ENCODE measurements at places on chromosomes 6 and 20.

DNA sequence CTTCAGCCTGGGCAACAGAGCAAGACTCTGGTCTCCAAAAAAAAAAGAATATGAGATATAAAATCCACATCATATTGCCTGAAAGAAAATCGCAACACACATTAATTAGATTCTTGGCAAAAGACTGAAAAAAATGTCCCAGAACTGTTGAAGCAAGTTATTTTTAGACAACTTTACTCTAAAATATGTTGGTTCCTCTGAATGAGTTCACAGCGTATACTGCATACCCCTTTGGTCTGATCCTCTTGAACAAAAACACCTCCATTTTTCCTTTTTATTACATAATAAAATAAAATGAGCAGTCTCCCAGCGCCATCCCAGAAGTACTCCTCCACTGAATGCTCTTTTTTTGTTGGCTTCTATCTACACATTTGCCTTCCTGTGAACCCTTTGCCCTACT, 126.0 kb upstream of the TMEM170B start:
- DNase-seq = no peak

DNA sequence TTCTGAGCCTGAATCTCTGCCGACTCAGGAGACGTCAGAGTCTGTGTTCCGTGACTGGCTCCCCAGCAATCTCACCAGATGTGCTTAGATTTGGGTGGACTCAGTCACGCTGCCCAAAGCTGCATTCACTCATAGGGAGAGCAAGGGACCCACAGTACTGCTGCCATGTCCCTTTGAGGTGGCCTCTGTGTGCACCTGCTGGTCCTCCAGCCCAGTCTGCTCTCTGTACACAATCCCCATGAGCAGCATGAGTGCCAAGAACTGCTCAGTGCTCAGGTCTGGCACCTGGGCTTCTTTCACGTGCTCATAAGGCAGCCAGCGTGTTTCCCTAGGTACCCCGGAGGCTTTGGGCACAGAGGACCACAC, 44.2 kb upstream of the TIAM2 start:
- DNase-seq = no peak

GRCh38 chr6:82779041-82779440, 286.6 kb downstream of the UBE3D start:
- DNase-seq = no peak

- no peak for DNase-seq
Observed at GRCh38 chr6:146146836-146147235, 118.0 kb downstream of the GRM1 start.

DNA sequence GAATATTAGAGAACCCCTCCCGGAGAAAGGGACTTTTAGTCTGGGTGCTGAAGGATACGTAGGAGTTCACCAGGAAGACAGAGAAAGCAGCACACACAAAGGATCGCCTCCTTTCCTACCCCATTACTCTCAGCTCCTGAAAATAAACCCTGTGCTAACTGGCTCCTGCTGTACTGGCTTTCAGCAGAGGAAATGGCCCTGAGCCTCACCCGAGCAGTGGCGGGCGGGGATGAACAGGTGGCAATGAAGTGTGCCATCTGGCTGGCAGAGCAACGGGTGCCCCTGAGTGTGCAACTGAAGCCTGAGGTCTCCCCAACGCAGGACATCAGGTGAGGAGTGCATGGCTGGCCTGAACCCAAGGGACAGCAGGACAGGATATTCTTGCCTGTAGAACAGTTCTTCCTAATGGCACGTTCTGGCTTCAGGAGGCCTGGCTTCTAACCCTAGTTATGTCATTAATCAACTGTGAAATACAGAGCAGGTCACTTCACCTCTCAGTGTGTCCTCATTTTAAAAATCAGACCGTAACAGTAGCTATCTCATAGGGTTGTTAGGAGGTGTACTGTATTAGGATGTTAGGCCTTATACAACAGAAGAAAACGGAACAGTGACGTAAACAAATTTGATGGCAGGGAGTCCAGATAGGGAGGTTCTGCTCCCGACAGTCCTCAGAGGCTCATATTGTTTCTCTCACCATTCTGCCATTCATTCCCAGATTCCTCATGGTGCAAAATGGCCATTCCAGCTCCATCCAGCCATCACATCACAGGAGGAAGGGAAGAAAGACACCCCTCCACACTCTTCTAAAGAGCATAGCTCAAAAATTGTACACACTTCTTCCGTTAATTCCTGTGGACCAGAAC, 1.8 kb downstream of the RBCK1 start:
- no peak for DNase-seq

DNA sequence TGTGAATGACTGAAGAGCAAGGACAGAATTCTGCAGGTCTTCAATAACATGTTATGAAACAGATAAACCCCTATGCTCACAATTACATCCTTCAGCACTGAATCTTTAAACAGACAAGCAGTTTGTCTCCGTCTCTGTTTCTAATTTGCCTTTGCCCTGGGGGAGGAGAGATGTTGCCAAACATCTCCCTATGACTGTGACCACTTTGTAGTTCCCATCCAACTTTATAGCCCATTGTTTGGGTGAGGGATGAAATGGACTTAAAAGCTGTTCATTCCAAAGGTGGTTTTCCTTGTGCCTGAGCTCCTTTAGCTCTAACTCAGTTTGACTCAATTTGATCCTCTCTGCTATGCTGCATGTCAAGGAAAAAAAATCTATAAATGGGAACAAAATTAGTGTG, 19.5 kb upstream of the ADTRP start:
- no peak for DNase-seq

- DNase-seq = no peak
Observed at GRCh38 chr6:32614366-32615081, 22.7 kb upstream of the HLA-DQA1 start.

- no peak for DNase-seq
Observed at GRCh38 chr20:25222461-25223178, 25.3 kb upstream of the PYGB start.

DNA sequence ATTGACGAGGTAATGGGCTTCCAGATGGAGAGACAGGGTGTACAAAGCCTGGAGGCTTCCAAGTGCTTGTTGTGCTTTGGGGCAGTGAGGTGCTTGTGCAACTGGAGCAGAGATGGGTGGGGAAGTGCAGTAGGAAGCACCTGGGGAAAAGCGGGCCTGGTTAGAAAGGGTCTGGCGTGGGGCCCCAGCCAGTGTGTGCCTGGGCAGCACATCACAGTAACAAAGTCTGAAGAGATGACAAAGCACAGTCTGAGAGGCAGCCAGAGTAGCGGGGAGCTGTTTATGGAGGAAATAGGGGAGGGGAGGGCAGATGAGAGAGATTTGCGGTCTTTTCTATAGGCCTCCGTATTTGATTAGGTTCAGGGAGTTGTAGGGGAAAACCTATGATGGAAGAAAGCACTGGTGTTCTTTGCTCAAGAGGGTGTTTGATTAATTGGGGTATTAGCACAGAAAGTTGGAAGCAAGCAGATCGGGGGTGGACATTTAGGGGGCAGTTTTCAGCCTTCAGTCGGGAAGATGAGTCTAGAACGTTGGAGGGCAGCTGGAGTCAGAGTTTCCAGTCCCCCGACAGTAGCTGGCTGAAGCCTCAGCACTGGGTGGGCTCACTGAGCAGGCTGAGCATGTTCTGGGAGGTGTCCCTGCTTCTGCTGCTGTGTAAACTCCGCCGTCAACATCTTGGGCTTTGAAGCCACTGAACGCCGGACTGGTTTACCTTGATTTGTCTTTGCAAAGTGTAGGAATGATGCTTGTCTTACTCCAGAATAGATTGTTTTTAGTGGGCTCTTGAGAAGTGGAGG, 15.5 kb upstream of the MROH8 start:
- DNase-seq = no peak

- DNase-seq = no peak
Observed at GRCh38 chr20:20078041-20078440, 25.7 kb downstream of the CFAP61 start.

DNA sequence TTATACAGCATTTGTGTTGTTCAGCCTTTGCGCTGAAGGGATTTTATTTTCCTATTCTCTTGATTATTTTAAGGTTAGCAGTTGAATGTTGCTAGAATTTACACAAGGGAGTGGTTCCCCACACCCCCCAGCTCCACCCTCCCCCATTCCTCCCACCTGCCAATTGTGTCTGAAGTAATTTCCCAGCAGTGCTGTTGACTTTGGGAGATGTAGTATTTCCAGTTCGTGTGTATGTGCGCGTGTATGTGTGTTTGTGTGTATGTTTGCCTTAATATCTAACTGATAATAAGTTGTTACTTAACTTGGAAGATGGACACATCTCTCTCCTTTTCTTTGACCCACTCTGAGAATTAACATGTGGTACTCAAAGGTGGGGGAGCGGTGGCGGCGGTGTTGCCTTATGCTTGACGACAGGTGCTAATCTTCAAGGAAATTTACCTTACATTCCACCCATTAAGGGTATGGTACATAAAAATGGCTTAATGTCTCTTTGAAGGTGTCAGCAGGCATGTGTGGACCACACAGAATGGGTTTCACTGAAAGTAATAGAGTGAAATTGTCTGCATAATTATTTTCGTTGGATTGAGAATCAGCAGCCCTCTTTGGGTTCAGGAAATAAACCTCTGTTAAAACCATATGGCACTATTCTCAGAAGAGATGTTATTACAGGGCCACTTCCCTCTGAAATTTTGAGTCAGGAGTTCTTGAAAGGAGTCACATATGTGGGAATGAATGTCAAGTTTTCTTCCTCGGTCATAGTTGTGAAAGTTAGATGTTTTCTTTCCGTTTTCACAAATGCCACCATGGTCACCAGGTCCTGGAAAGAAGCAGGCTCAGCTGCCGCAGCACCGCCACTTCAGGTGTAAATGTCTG, 95.6 kb upstream of the SUPT3H start:
- no peak for DNase-seq

GRCh38 chr6:16762550-16763477, 1.6 kb upstream of the ATXN1 start:
- DNase-seq = no peak

DNA sequence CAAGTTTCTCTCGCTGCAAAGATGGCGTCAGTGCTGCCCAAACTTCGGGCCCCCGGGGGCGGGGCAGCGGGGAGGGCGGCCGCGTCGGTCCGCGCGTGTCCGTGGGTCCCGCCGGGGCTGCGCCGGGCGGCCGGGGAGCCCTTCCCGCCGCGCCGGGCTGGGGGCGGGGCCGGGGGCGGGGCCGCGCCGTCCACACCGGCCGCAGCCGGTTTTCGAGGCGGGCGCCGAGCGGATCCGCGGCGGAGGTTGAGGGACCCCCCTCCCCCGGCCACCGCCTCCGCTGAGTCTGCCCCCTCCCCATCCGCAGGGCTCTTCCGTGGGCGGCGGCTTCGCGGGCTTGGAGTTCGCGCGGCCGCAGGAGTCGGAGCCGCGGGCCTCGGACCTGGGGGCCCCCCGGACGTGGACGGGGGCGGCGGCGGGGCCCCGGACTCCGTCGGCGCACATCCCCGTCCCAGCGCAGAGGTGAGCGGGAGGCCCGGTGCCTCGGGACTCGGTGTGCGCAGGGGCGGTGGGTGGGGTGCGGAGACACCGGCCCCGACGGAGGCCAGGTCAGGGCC, 572 bp downstream of the SLC2A4RG start:
- DNase-seq = no peak

- DNase-seq = no peak
Observed at GRCh38 chr20:46282669-46283068, 25.6 kb downstream of the CDH22 start.

- DNase-seq = no peak
Observed at GRCh38 chr6:168145747-168146596, 67.0 kb upstream of the FRMD1 start.

GRCh38 chr6:148771896-148772554, 25.2 kb downstream of the UST start:
- no peak for DNase-seq

DNA sequence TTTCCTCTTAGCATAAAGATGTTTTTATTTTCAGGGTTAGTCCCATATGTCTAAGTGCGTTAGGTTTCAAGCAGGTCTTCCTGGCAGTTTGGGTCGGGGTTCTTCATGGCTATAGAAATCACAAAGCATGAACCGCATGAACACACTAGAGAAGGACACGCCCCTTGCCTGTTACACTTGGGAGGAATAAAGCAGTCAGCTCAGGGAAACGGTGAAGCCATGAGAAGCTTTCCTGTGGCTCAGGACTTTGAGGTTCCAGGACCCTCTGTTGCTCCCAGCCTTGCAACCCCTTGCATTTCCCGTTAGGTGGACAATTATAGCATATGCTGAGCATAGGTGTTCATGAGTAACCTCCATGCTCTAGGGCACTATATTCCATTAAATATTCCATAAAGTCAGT, 96.7 kb downstream of the SYCP2 start:
- no peak for DNase-seq

DNA sequence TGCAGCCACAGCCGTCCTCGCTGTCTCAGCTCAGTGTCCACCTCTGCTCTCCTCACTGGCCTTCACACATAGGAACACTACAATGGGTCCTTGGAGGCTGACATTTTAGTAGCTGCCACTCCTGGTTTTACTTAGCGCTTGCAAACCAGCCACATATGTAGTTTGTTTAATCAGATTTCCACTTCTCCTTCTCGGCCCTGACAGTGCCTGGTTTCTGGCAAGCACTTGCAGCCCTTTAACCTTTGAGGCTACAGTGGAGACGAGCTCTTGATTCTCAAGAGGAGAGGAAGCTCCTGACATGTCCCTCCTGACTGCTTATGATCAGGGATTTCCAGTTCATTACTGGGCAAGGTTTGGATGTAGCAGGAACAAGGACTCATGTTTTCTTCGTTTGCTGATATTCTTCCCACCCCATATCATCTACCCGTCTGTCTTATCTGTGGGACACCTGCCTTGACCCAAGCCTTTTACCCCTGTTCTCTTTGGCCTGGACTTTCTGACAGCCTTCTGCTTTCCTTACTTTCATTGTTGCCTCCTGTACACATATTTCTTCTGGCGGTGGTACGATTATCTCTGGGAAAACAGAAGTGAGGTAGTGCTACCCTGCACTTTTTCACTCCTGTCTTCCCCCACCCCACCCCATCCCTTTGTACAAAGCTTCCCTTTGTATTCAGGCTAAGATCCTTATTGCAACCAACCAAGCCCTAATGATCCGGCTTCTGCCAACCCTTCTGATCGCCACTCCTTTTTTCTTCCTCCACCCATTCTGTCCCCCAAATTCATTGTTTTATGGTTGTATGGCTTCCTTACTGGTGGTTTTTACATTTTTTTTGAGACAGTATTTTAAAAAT, 31.2 kb downstream of the CEP43 start:
- no peak for DNase-seq

- no peak for DNase-seq
Observed at GRCh38 chr6:135021310-135022049, 33.1 kb downstream of the HBS1L start.

- no peak for DNase-seq
Observed at GRCh38 chr6:4308364-4308763, 173.0 kb upstream of the ECI2 start.

DNA sequence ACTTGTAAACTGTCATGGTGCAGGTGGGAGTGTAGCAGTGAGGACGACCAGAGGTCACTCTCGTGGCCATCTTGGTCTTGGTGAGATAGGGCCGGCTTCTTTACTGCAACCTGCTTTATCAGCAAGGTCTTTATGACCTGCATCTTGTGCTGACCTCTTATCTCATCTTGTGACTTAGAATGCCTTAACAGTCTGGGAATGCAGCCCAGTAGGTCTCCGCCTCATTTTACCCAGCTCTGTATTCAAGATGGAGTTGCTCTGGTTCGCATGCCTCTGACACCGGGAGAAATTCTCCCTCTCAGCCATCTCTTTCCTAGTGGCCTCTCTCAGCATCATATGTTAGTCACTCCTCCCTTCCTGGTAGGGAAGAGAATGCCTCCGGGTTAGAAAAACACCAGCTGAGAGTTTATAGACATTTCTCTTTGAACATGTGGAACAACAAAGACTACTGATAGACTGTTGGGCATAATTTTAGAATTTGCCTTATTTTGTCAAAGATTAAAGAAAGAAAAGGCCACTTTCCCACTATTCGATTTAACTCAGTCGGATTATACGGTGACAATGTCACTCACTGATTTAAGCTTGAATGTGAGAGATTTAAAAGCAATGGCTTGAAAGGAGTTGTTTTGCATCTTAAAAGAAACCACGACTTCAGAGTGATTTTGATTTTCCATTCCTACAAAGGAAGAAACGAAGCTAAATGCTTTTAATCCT, 67.9 kb upstream of the SNX9 start:
- DNase-seq = no peak

All from cortex of kidney (tissue), 1 donor.